ENCODE measurements at places on chromosomes 11 and 22.

DNA sequence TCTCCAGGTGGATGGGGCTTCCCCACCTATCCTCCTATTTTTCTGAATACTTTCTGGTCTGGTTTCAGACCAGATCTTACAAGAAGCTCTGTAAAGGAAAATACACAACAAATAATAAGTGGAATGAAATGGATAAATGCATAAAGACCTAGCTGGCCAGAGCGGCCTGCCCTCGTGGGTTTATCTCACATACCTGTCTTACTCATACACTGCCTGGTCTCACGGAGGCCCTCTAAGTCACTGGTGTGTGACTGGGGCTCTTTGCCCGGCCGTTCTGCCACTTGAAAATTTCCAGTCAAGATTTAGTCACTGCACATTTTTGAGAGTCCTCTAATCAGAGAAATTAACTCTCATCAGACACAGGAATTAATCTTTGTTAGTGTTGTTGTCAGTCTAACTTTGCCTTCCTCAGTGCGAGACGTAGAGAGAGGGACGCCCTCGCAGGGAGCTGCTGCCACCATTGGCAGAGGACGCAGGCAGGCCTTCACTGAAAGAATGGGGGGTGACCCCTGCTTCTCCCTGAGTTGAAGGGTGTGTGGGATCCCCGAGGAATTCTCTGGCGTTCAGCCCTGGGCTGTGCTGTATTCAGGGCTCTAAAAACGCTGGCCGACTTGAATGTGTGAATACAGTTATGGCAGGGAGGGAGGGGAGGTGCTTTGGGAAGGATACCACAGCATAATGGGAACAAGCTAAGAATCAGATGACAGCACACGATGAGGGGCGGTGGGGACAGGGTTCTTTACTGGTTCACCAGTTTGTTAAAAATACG is 46.3 kb upstream of the CADM1 start:
- DNase-seq, result no peak

DNA sequence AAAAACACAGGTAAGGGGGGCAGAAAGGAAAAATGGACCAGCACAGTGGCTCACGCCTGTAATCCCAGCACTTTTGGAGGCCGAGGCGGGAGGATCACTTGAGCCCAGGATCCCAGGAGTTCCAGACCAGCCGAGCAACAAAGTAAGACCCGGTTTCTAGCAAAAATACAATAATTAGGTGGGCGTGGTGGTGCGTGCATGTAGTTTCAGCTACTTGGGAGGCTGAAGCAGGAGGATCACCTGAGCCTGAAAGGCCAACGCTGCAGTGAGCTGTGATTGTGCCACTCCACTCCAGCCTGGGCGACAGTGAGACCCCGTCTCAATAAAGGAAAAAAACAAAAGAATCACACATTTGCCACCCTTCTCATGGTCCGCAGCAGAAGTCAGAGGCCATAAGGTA is 519.4 kb downstream of the BRD1 start:
- DNase-seq, result no peak

DNA sequence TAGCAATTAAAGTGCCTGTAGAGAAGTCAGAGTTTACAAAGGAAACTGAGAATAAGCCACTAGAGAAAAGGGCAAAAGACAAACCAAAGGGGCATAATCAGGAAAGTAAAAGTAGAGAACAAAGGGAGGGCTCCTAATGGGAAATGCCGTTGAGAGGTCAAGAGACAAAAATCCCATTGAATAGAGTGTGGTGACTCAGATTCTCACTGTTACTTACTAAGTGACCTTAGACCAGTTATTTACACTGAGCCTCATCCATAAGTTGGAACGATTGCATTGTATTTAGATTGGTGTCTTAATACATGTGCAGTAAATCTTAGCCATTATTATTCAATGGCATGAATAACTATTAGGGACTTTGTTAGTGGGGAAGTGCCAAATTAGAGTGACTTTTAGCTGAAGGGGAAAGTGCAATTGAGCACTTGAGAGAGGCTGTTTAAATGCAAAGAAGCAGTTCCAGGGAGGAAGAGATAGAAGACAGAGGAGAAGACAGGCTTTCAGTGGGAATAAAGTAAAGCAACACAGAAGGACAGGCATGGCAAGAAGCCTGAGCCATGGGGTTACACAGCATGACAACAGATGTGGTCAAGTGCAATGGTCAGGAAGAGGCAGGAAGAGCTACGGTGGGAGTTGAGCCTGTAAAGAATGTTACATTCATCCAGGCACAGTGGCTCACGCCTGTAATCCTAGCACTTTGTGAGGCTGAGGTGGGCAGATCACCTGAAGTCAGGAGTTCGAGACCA is 82.6 kb downstream of the UBASH3B start:
- DNase-seq, result no peak

GRCh38 chr22:36586271-36586670 is 57.3 kb upstream of the EIF3D start:
- DNase-seq, result no peak

GRCh38 chr11:73048446-73048845 is 93.7 kb downstream of the FCHSD2 start:
- DNase-seq, result no peak

DNA sequence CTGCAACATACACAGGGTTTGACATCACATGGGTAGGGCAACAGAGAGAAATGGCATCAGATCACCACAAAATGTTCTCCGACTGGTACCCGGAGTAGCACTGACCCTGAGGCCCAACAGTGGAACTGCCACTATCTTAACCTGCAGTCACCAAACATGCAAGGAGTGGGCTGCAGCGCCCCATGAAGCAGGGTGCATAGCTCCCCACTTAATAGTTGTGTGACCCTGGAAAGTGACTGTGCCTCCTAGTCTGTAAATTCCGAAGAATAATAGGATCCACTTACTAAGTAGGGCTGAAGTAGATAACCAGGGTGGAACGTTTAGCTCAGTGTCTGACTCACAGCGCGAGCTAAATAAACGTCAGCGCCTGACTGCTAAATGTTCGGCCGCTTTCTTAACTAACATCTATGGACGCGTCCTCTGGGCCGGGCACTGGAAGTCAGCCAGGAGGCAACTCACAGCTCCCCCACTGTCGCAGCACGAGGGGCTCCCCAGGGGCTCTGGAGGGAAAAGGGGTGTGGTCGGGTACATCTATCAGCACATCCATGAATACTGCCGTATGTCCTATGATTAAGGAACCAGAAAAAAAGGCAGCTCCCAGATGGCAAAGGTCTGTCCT is 777 bp downstream of the LTO1 start:
- DNase-seq, result peak; percentile 73

- no peak for DNase-seq
These were observed 402.8 kb downstream of the NXPE2 start for GRCh38 chr11:115080923-115081680.

Measured in right cardiac atrium (tissue), 5 donors.